Activated effector memory CD4-positive, alpha-beta T cell treated with Interleukin-2 at 50 U/mL for 16 hours (primary cell): ENCODE measurements at places on chromosomes 16 and 17.

DNA sequence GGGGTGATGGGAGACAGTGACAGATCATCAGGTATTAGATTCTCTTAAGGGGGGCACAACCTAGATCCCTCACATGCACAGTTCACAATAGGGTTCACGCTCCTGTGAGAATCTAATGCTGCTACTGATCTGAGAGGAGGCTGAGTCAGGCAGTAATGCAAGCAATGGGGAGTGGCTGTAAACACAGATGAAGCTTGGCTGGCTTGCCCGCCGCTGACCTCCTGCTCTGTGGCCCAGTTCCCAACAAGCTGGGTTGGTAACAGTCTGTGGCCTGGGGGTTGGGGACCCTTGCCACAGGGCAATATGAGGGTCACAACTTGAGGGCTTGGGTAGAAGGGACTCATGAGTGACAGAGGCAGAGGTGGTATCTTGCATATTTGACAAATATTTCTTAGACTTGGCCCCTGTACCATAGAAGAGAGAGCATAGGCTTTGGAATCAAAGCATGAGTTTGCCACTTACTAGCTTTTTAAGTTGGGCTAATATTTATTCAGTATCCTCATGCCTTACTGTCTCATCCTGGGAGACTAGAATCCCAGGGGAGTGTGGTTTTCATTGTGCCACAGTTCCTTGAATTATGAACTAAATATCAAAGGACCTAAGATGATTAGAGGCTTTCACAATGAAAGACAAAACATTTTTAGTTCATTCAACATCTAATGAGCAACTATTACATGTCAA is 133.4 kb downstream of the SPACA3 start:
- DNase-seq: no peak

- DNase-seq: no peak
These were observed 3.6 kb downstream of the KCNJ2 start for GRCh38 chr17:70172923-70173322.

GRCh38 chr17:73667181-73667959 is 23.1 kb upstream of the SDK2 start:
- DNase-seq: no peak

GRCh38 chr16:81315271-81316175 is 761 bp downstream of the GAN start:
- peak; percentile 16 for DNase-seq

- no peak for DNase-seq
These were observed 399.2 kb downstream of the CNTNAP4 start for GRCh38 chr16:76676356-76676755.

DNA sequence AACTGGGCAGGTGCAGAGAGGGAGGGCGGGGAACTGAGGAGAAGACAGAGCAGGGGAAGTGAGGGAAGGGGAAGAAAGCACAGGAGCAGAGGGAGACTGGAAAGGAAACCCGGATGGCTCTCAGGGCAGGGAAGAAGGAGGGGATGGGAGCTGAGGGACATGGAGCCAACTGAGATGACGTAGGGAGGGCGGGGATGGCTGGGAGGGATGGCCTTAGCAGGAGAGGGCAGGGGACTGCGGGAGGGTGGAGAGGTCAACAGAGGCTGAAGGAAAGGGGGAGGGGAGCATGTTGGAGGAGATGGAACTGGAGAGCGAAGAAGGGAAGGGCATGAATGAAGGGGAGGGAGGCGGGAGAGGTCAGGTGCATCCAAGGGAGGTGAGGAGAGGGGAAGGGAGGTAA is 81.9 kb downstream of the KCNJ12 start:
- no peak for DNase-seq

GRCh38 chr17:7930841-7931631 is 710 bp downstream of the TRAPPC1 start:
- no peak for DNase-seq

DNA sequence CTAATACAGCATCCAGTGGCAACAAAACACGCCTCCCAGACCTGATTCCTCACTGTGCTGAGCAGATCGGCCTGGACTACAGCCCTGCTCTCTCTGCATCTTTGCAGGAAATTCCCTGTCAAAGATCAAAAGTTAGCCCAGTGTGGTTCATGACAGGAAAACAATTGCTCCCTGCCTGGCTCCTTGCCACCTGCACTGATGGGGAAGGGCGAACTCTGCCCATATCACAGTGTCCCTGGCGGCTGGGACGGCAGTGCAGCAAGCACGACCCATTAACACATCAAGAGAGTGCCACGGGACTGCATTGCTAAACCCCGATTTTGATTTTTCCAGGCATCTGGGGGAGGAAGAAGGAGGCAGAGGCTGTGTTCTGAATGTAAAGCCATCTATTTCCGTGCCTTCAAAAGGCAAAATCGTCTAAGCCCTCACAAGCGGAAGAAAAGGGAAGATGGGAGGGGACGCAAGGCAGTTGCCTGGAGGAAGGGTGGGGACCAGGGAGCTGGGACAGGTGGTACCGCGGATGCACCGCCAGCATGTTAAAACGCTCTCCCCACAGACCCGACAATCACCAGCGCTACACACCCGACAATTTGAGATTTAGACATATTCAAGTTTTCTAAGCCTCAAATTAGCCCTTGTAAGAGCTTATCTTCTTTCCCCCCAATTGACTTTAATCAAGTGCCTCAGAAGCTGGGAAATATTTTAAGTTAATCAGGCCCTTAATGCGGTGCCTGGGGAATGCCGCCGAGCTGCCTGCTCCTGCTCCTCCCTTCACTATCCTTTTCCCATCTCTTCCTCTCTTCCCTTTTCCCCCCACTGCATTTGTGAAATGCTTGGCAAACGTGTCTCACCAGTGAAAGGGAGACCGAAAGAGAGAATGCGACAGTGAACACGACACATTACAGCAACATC is 238.8 kb upstream of the CDH5 start:
- no peak for DNase-seq

- no peak for DNase-seq
These were observed 14.2 kb upstream of the ST6GALNAC2 start for GRCh38 chr17:76599694-76600460.

- peak; percentile 49 for DNase-seq
These were observed 7.5 kb downstream of the EIF1 start for GRCh38 chr17:41695954-41696757.

- no peak for DNase-seq
These were observed 11.5 kb downstream of the KATNB1 start for GRCh38 chr16:57747091-57747490.

DNA sequence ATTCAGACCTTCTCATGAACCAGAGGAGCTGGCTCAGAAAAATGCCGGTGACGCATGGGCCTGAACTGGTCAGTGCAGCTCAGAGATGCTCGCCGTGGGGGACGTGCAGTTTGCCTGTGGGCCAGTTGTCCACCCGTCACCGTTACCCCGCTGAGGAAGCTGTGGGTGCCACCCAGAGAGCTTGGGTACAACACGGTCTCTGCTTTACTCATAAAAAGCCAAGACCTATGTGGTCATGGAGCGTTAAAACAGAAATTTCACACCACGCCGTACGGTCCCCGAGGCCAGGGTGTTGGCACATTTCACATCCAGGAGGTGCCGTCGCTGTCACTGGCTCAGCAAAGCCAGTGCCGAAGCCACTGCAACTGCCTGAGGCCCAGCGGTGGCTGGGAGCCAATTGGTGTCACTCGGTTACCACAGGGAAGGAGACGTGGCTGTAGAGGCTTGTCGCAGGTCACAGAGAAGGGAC is 120.9 kb downstream of the METRNL start:
- DNase-seq: peak; percentile 32

DNA sequence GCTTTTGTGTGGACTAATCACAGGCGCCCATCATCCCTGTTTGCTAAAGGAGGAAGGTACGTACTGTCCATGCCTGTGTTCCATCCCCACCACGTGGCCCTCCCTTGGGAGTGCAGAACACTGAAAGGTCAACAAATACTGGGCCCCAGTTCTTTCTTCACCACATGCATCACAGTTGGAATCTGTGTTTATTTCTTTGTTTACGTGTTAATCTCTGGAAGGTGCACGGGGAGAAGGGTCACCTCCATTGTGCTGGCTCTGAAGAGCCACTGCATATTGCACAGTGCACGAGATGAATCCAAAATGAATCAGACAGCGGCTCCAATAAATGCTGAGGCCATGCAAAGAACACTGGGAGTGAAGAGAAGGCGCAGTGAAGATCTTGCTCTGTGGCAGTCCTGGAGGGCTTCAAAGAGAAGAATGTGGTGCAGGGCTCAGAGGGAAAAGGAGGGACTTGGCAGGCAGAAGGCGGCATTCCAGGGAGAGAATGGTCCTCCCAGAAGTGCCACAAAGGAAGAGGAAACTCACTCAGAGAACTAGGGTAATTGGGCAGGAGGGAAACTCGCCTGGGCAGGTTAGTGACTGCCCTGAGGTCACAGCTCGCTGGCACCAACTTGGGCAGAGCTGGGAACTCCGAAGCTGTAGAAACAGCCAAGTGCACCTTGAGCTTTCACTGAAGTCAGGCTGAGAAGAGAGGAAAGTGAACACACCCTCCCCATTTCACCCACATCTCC is 3.7 kb downstream of the RPH3AL start:
- DNase-seq: no peak

- no peak for DNase-seq
These were observed 115.0 kb downstream of the RAP1GAP2 start for GRCh38 chr17:2911035-2911754.

DNA sequence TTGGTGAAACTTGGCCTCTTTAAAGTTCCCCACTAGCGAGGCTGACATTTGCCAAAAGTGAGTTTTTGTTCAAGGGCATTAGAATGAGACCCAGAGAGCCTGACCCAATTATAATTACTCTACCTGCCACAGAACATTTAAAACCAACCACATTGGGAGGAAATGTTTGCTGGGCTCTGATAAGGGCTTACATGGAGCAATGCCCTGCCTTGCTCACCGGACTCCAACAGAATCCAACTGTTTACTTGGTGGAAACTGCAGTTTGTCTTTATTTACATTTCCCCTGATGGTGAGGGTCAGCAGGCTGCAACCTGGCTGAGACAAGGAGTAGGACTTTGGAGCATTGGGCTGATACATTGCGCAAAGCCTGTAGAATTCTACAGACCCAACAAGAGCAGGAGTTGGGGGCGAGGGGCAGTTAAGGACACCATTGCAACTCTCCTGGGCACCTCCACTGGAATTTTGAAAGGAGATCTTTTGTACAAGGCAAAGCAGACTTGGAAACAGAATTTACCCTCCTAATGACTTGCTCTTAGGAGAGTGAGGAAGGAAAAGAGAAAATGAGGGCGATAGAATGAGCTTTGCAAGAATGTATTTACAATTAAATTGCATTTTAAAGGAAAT is 368.6 kb downstream of the SHISA9 start:
- DNase-seq: no peak

DNA sequence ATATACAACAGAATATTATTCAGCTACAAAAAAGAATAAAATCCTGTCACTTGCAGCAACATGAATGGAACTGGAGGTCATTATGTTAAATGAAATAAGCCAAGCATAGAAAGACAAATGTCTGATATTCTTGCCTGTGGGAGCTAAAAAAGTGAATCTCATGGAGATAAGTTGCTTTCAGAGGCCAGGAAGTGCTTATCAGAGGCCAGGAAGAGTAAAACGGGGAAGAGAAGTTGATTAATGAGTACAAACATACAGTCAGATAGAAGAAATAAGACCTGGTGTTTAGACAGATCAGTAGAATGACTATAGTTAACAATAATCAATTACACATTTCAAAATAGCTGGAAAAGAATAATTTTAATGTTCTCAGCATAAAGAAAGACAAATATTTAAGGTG is 54.4 kb upstream of the CPHXL start:
- no peak for DNase-seq

DNA sequence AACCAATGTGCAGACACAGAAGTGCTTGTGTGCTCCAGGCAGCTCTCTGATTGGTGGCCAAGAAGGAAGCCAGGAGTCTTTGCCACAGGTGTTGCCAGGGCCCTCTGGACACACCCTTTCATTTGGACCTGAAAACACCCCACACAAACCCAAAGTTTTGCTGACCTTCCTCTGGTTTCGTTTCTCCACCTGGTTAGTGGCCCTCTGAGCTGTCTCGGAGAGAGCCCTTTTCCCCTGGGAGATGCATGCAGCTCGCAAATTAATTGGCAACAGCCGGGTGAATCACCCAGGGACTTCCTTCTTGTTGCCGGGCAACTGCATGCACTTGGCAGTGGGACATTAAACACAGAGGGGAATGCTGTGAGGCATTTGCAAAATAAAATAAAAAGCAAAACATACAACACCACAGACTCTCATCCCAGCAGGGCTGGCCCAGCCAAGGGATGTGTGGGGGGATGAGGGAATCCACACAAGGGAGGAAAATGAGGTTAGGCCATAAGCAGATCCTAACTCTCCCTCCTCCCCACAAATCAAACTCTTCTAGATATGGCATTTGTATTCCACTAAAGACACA is 286.6 kb downstream of the SOX9 start:
- no peak for DNase-seq

- no peak for DNase-seq
These were observed 68.4 kb upstream of the ELAC2 start for GRCh38 chr17:13086142-13086769.

DNA sequence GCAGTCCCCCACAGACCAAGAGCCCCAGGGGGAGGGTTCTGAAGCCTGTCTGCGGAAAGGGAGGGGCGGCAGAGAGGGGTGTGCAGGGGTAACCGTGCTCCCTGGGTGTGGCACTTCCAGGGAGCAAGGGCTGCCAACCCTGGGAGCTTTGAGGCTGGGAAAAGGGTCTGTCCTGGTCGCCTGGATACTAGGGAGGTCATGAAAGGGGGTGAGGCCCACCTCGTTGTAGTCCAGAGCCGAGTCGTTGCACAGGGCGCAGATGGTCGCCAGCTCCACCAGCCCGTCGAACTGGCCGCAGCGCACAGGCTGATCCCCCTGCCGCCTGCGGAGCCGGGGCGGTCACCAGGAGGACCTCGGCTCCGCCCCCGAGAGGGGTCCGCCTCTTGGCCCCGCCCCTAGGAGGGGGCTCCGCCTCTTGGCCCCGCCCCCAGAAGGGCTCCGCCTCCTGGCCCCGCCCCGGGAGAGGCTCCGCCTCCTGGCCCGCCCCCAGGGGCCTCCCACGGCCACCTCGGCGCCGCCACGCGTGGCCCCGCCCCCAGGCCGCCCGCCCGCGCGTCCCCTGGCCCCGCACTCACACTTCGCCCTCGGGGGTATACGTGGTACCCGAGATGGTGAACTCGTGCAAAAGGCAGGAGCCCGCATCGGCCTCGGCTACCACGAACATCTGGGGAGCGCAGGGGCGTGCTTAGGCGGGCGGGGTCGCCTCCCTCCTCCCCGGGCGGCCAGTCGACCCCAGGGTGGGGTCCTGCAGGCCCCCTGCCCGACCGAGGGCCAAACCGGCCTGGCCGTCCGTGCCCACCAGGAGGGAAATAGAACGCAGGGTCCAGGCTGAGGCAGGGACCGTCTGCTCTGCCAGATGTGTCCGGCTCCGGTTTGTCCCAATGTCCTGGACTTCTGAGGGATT is 19.5 kb downstream of the ATP2A3 start:
- DNase-seq: peak; percentile 5

- no peak for DNase-seq
These were observed 7.8 kb downstream of the TEX14 start for GRCh38 chr17:58684003-58684402.

- DNase-seq: no peak
These were observed 77.4 kb upstream of the TOB1 start for GRCh38 chr17:50943575-50943933.

GRCh38 chr16:9679213-9679767 is 502.9 kb downstream of the GRIN2A start:
- DNase-seq: no peak

GRCh38 chr17:13353590-13353989 is 248.1 kb downstream of the HS3ST3A1 start:
- no peak for DNase-seq
